ENCODE measurements at places on chromosomes 2 and 18. TPM values are rescaled to one million over a fixed set of nuclear protein-coding genes. Genes with fewer than 3 reads are reported as not detected.

- DNase-seq: no peak
Observed at GRCh38 chr2:46983065-46983801, 67.6 kb upstream of the MCFD2 start.

The OXER1 gene
- 0.20 TPM for total RNA-seq

DNA sequence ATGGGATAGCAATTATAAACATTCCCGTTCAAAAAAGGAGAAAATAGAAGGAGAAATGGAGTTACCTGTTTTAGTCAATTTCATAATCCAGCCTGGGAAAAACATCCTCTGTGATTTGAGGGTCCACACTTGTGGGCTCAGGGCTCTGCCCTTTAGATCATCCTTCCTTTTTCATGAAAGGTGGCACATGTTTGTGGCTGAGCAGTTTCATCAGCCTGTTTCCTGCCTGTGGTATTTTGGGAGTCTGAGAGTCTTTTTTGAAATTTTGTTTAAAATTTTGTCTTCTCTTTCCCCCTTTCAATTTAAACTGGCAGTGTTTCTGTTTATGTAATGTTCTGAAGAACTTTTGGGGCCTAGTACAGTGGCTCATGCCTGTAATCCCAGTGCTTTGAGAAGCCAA, 84.0 kb downstream of the KIAA1328 start:
- DNase-seq: no peak

DNA sequence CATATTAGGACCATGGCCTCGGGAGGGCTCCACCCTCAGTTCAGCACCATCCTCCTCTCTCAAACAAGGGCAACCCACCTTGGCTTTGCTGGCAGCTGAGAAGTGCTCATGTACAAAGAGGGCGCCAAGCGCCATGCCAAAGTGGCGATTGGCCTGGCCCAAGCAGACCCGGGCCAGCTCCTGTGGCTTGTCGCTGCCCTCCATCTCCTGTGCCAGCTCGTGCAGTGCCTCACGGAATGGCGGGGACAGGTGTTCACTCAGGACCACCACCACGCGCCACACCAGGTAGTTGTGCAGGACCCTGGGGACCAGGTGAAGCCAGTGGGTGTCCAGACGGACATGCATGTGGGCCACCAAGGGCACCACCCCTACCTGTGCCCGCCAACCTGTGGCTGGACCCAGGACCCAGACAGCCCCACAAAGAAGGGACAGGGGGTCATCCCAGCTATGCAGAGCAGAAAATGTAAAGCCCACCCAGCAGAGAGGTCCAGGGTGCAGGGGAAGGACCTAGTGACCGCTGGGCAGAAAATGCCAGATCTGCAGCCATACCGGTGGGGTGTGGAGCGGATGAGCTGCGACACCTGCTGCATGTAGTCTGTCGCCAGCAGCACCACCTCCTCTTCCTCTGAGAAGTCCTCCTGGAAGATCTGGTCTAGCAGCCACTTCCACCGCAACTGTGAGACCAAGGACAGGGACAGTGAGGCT, 3.6 kb downstream of the ECEL1 start:
- no peak for DNase-seq

GRCh38 chr2:46259777-46260168, 37.4 kb upstream of the EPAS1 start:
- no peak for DNase-seq

The CYP1B1 gene
- total RNA-seq: 0.66 TPM

The PMAIP1 gene
- 19.5 TPM for total RNA-seq

The RIT2 gene
- total RNA-seq: not detected

- no peak for DNase-seq
Observed at GRCh38 chr18:58578321-58578720, 50.6 kb downstream of the ALPK2 start.

GRCh38 chr2:55498582-55498981, 20.9 kb upstream of the CFAP36 start:
- no peak for DNase-seq

DNA sequence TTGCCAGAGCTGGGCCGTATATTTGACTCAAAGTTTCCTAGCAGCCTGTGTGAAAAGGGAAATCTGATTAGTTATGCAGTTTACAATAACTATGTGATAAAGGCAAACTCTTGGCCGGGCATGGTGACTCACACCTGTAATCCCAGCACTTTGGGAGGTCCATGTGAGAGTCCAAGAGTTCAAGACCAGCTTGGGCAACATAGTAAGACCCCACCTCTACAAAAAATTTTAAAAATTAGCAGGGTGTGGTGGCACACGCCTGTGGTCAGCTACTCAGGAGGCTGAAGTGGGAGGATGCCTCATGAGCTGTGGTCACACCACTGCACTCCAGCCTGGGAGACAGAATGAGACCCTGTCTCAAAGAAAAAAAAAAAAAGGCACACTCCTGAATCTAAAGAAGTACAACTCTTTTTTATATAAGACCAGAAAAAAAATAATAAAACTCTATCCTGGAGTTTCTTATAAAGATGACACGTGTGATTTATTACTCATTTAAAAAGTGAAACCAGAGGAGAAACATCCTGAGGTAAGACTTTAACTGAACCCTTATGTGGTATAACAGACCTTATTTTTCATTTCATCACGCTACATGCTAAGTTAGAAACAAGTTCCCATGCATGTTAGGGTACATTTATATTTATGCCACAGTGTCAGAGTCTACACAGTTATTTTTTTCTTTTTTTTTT, 32.6 kb upstream of the KCMF1 start:
- DNase-seq: no peak

GRCh38 chr2:77232909-77233425, 289.2 kb downstream of the LRRTM4 start:
- no peak for DNase-seq

DNA sequence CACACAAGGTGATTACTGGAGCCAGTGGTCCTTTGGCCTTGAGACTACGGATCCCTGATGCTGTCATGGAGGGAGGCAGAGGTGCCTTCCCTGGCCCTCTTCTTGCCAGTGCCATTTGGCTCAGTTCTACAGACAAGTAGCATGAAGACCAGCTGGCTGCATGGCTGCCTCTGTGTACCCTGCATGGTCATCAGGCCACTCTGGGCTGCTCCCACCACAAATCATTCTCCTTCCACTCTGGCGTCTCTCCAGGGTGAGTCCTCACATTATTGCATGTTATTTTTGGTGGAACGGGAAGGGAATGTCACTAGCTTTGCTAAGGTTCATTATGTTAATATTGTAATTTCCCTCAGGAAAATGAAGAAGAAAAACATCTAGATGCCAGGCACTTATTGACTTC, 229.8 kb downstream of the VAPA start:
- DNase-seq: no peak

The TUBA3E gene
- total RNA-seq: not detected

DNA sequence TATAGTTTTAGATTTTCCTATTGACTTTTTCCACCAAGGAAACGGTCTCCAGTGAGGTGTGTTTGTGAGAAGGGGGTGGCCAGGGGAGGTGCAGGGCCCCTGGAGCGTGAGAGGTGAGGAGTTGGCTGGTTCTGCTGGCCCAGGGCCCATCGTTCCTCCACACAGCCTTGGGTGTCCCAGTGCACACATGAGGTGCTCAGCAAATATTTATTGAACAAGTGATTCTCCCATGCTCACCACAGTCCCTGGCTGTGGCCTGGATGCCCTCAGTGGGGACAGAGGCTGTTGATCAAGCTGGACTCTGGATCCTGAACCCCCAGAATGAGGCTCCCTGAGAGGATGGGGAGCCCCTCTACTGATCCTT, 5.0 kb downstream of the HAAO start:
- DNase-seq: no peak

DNA sequence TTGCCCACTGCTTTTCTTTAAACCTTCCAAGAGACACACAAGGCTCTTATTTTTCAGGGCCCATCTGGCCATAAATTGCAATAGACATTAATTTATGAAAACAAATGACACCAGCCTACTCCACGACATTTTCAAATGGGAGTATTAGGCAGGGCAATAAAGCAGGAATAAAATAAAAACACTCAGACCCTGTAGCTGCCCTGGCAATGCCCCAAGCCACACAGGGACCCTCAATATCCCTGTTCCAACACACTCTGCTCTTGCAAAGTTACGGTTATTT, 550.8 kb upstream of the TNP1 start:
- no peak for DNase-seq

- DNase-seq: no peak
Observed at GRCh38 chr2:165693838-165694237, 100.2 kb downstream of the GALNT3 start.

DNA sequence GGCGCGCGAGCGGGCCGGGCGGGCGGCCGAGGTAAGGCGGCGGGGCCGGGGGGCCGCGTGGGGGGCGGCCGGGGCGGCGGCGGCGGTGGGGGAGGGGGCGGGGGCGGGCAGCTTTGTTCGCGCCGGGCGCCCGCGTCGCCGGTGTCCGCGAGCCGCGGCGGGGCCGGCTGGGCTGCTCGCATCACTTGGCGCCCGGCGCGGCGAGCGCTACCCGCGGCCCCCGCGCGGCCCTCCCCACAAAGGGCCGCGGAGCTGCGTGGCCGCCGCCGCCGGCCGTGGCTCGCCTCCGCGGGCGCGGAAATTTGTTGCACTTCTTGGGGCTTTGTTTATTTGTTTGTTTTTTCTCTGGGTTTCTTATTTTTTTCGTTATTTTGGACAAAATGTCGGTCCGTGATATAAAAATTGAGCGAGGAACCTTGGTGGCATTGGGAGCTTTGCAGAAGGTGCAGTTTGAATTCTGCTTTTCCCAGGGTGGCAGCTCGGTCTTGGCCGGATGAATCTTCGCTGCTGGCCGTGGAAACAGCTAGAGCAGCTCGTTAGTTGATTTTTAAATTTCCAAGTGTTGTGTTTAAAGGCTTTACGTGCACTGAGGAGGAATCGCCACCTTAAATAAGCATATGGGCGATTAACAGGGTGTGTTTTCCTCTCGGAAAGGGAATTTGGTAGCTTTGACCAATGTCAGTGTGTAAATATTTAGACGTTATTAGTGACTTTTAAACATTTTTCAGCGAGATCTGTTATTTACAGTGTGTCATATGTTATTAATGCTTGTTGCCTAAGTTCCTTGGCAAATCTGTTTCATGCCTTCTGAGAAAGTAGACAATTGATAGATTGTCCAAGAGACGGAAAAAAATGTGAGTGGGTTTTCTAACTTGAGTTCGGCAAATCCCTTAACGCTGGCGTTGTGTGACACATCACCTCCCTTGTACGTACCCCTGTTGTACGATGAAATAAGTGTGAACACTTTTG, 822 bp downstream of the UBE2E3 start:
- no peak for DNase-seq

DNA sequence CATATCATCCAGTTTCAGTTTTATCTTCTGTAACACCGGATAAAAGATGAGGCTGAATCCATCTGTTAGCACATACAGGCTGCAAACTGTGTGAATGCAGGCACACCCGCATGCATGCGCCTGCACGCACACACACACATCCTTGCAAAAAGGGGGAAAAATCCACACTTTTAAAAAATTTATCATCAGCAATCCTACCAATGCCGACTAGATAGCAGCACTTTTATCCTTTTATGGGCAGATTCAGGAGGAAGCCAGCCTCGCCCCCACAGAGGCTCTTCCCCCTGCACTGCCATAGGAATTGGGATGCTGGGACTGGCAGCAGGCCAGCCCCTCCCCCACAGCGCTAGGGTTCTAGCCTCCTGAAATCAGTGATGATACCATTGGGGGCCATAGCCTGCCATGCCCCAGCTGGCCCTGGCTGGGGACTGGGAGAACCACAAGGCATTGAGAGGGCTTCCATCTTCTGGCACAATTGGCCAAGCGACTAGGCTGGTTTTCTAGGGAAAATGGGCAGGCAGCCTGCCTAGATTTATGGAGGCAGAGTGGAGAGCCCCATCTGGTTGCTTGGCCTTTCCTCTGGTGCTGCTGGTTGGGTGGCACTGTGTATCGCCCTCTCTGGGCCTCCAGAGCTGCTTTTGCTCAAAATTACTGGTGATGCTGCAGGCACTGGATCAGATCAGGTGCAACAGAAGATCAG, 25.5 kb downstream of the CYRIA start:
- DNase-seq: no peak

The ASTL gene
- total RNA-seq: 1.2 TPM
